ENCODE measurements at places on chromosomes 16 and 17.
A peak's percentile ranks its signal among the peaks of the same experiment; 100 is the strongest.

- DNase-seq: no peak
These were observed 46.4 kb downstream of the NKD1 start for GRCh38 chr16:50594308-50595260.

DNA sequence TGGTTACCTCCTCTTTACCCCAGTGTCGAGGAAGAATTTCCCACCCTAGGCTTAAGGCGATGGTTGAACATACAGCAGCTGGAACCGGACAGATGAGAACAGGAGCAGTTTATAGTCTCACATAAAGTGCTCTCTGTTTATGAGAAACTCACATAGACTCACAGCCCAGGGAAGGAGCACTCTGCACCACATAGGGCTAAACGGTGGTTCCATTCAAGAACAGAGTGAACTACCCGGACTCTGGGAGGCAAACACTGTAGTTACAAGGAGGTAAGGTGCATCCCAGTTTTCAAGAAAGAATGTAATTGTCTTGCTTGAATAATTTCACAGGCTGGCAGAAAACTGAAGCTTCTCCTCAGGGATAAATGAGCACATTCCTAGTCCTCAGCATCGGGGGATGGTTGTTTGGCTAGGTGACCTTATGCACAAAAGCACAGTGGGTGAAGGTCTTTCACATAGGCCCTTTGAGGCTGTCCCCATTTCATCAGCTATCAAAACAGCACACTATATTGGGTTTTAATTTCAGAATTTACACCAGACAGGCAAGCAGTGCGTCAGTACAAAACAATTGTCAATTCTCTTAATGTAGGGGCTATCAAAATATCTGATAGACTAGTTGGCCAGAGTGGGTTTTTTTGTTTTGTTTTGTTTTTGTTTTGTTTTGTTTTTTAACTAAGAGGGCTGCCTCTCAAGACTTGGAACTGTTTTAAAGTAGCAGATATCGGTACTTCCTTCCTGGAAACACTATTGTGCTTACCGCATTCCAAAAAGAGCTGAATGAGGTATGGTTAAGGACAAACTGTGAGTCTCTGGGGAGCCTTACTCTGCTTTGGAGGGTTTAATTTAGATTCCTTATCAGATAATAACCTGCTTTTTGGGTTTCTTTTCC is 918.1 kb upstream of the CDH8 start:
- DNase-seq: no peak

GRCh38 chr17:72839131-72839725 is 253.3 kb downstream of the SLC39A11 start:
- no peak for DNase-seq

DNA sequence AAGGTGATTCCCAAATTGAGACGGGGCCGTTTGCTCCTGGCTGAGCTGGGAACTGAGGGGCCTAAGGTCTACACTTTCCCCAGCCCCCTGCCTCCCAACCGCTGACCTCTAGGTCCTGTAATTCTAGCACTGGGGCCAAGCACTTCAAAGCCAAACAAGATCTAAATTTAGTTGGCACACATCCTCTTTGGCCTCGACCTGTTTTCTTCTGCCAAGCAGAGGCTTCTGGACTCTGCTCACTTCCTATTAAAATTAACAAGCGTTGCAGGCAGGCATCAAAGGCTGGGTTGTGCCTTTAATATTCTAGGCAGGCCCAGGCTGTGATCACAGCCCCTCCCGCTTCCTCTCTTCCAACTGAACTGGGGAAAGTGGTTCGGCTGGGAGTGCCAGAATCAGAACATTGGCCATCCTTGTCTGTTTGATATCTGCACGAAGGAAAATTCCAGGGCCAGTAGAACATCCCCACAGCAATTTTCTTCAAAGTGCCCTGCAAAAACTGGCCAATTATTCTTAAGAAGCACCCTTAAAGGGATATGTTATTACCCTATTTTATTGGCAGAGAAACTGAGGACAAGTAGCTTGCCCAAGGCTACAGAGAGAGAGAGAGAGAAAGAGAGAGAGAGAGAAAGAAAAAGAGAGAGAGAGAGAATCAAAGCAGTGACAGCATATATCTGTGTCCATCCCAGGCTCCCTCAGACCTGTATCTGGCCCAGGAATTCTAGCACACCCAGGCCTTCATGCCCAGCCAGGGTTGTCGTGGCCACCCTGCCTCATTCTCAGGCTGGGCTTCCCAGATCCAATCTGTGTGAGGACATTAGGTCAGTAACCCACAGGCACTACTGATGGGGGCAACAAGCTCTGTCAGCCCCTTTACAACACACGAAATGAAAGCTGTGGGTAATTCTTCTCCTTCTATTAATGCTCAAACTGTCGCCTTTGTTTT is 12.8 kb upstream of the MT4 start:
- no peak for DNase-seq

DNA sequence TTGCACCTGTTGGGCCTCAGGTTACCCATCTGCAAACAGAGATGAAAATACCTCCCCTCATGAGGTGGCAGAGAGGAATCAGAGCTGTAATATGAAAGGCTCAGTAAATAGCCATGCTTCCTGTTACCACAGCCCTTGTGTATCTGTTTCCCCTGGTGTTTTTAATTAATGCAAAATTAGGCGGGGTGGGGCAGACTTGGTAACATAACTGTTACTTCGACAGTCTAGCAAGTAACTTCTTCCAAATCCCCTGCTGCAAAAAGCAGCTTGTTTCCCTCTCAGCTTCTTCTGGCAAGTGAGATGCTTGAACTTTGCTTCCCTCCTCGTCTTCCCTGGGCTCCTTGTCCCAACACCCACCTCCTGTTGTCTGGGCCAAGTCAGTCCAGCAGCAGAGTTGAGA is 381.5 kb downstream of the CPPED1 start:
- DNase-seq: no peak

DNA sequence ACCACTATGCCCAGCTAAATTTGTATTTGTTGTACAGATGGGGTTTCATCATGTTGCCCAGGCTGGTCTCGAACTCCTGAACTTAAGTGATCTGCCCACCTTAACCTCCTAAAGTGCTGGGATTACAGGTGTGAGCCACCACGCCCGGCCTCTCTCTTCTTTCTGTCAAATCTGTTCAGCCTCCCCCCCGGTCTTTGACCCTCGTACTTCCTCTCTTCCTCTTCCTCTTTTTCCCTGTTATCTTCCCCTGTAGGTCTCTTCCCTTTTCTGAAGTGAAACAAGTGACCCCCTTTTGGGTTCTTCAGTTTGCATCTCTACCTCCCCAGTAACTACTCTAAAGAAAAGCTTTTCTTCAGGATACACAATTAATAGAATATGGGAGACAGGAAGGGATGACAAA is 31.7 kb upstream of the DHX40 start:
- DNase-seq: no peak

- no peak for DNase-seq
These were observed 69.0 kb downstream of the PLXDC1 start for GRCh38 chr17:39082482-39082881.

- no peak for DNase-seq
These were observed 314.7 kb downstream of the CDH8 start for GRCh38 chr16:61721544-61721943.

DNA sequence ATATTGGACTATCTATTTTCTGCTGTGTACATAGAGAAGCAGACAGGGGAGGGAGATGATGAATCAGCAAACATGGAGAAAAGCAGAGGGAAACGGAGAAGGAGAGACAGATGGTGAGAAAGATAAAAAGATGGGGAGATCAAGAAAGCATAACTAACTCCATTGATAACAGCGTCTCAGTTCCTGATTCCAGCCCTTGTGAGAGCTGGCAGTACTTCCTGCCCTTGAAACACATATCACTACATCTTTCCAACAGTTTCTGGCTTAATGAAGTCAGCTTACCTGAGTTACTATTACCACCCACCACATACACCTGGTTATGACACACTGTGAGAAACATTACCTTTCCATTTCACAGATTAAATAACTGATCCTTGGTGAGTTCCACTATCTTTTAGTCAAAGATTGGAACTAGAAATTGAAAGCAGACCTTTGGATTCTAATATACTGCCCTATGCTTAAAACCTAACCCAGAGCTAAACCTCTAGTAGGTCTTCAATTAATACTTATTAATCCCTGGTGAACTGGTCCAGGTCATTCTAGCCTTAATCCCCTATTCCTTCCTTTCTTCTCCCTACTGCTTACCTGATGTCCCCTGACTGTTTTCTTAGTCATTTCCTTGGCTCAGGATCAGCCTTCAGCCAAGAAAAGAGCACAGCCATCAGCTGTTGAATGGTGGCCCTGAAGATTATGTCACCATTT is 346.6 kb upstream of the CCL2 start:
- DNase-seq: no peak

DNA sequence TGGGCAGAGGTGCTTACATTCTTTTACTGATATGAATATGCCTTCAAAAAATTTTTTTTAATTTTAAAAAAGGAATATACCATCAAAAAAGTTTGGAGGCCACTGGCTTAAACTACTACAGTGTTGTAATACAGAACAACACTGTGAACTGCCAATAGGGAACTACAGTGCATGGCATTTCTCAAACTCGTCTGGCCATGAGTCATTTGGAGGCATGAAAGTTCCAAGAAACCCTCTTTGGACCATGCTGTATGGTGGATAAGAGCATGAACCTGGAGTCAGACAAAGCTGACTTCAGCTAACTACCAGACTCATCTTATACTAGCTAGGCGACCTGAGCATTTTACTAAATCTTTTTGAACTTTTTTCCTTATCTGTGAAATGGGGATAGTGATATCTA is 9.2 kb upstream of the NF1 start:
- DNase-seq: no peak

DNA sequence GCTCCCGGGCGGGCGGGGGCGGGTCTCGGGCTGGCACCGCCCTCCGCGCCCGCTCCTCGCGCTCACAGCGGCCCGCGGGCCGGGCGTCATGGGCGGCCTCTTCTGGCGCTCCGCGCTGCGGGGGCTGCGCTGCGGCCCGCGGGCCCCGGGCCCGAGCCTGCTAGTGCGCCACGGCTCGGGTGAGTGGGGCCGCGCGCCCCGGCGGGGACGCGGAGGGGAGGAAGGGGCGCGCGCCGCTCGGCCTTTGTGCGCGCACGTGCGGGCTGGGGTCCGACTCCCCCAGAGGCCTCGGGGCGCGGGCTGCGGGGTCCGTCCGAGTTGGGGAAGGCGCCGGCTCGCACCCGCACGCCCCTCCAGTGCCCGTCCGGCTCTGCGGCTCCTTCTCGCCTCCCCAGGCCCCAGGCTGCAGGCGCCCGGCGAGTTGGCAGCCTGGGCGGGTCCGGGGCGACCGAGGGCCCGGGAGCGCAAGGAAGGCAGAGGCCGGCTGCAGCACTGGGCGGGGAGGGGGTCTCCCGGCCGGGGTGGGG is at the start of gene NME4:
TSS of gene NME4 (plus strand) at position 65 of the 527 bp plus-strand sequence. CDS start at position 89, 24 bp downstream.
- DNase-seq: no peak

DNA sequence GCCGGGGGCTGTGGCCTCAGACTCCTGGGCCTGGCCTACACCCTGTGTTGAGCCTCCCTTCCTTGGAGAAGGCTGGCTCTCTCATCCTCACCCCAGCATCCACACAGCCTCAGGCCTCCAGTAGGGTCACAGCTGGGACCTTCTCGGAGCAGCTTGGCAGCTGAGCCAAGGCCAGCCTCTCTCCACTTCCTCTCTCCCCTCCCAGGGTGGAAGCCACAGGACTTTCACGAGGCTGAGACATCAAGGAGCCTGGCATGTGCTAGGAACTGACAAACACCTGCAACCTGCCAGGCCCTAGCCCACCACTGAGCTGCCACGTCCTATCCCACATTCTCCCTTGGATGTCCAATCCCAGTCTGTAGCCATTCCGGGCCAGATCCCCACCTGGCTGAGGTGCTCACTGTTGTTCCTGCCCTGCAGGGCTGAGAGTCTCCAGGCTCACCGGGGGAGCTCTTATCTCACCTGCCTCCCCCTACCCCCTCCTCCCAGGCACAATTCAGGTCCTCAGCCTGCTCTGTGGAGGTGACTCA is 3.1 kb downstream of the MMP15 start:
- no peak for DNase-seq

DNA sequence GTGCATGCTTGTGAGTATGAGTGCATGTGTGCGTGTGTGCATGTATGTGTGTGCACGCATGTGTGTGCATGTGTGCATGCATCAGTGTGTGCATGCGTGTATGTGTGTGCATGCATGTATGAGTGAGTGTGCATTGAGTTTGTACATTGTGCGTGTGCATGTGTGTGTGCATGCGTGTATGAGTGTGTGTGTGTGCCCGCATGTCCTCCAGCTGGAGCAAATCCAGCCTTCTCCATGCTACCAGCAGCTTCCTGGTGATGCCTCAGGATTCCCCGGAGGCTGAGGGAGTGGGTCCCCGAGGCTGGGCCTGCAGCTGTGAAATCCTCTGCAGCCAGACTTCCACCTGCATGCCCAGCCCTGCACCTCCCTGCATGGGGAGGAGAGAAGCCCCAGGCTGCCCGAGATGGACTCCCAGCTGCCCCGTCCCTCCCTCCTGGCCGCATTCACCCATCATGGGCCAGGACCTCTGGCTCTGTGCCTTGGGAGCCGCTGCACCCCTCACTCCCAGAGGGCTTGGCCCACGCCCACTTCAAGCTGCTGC is 9.3 kb downstream of the TPSD1 start:
- DNase-seq: no peak

DNA sequence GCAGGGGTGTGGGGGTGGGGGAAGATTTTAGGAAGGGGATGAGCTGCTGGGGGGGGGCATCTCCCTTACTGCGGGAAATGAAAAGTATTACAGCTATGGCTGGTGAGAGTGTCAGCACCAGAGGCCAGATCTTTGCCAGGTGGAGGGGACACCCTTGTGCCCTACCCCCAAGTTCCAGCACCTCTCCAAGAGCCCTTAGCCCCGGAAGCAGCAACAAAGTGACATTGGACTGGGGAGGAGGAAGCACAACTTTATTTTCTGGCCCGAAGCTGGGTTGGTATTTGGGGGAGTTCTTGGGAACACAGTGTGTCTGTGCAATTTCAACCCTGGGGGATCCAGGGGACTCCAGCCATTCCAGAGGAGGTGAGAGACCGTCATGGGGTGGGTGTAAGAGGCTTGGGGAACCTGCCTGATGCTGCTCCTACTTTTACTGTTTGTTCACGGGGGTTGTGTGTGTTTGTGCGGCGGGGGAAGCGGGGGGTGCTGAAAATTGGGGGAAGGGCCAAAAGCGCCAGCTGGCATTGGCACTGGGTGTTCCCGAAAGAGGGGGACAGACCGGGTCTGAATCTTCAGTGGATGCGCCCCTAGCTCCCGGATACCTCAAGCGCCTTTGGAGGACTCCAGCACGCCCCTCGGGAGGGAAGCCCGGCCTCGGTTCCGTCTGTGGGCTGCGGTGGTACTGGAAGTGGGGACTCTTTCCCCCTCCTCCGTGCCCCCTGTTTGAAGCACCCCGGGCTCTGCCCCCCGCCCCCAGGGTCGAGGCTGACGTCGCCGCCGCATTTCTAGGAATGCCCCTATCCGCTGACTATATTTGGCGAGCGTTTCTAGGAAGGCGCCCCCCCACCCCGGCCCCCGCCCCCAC is 230.3 kb downstream of the MRTFB start:
- peak; percentile 27 for DNase-seq

All from activated CD4-positive, alpha-beta T cell treated with anti-CD3 and anti-CD28 coated beads, Interleukin-2, amount 10 ng/mL, durations not matched to agents 7 days and 5 days (primary cell).